ENCODE measurements at places on chromosomes 4 and X. TPM values are rescaled to one million over a fixed set of nuclear protein-coding genes. Genes with fewer than 3 reads are reported as not detected.

- DNase-seq = no peak
- H3K27ac ChIP-seq = no peak overlapping the region
- no peaks in the 10 kb centered on the region for H3K36me3 ChIP-seq
- peaks cover 5% of the 10 kb centered on the region for H3K27me3 ChIP-seq
- H3K4me1 ChIP-seq = no peaks in the 10 kb centered on the region
These were observed 472.8 kb downstream of the TMA16 start for GRCh38 chr4:163967263-163967662.

DNA sequence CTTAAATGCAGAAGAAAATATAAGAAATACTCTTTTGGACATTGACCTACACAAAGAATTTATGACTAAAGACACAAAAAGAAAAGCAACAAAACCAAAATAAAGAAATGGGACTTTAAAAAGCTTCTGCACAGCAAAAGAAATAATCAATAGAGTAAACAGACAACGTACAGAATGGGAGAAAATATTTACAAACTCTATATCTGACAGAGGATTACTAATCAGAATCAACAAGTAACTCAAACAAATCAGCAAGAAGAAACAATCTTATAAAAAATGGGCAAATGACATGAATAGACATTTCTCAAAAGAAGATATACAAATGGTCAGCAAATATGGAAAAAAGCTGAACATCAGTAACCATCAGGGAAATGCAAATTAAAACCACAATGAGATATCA, 37.6 kb upstream of the UGT2B17 start:
- H3K27ac ChIP-seq = no peak overlapping the region
- H3K4me3 ChIP-seq = no peak overlapping the region
- DNase-seq = no peak
- H3K4me1 ChIP-seq = no peaks in the 10 kb centered on the region
- H3K27me3 ChIP-seq = no peaks in the 10 kb centered on the region

GRCh38 chrX:72060921-72061490, 70.7 kb downstream of the RTL5 start:
- no peaks in the 10 kb centered on the region for H3K27me3 ChIP-seq
- no peak overlapping the region for H3K4me3 ChIP-seq
- no peaks in the 10 kb centered on the region for H3K36me3 ChIP-seq
- H3K4me1 ChIP-seq = no peaks in the 10 kb centered on the region
- no peak for DNase-seq

C4orf36 gene
- 0.51 TPM for total RNA-seq

MAGEA1 gene
- not detected for total RNA-seq

SLC34A2 gene
- total RNA-seq = not detected
